ENCODE measurements at places on chromosomes 11 and 22.

DNA sequence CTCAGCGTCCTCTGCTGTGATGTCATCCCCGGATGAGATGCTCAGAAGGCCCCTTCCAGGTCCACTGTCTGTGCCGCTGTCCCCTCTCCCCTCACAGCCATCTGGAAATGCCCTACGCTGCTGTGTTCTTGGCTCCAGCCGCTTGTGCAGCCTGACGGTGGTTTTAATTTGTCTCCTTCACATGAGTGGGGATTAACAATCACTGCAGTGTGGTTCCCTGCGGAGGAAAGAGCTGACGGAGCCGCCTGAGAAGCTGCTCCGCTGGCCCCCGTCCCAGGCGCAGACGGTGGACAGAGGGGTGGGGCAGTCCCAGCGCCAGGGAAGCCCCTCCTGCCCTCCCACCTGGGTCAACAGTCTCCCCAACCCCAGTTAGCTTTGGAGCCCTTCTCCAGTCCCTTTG is 67.5 kb upstream of the PHF21B start:
- no peak for DNase-seq

- DNase-seq: no peak
Observed at GRCh38 chr22:40443732-40444131, 73.3 kb downstream of the SGSM3 start.

GRCh38 chr11:96119211-96119610 is 195.3 kb upstream of the MTMR2 start:
- no peak for DNase-seq

DNA sequence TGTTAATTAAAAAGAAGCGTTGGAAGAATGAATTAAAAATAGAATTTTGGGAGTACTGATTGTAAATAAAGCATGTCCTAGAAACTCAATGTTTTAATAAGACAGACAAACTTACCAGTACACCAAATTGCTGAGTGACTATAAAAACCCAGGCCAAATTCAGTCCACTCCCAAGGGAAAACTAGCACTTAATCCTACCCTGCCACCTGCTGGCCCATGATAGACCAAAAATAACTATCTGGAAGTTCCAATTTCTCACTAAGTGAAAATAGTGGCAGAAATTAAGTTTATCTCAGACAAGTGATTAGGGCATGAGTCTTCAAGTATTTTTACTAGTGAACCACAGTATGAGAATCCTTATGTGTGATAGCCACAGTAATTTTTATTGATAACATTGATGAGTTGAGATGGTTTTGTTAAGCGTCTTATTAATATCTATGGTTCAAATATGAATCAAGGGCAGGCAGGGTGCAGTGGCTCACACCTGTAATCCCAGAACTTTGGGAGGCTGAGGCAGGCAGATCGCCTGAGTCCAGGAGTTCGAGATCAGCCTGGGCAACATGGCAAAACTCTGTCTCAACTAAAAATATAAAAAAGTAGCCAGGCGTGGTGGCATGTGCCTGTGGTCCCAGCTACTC is 9.8 kb upstream of the DDX10 start:
- DNase-seq: peak; percentile 4

GRCh38 chr11:30567120-30567519 is 19.0 kb downstream of the MPPED2 start:
- DNase-seq: no peak
